ENCODE measurements at places on chromosomes 7 and 10.

- DNase-seq = peak; percentile 63
Observed at GRCh38 chr7:2870471-2870931, 26.4 kb upstream of the GNA12 start.

- peak; percentile 35 for DNase-seq
Observed at GRCh38 chr7:43639858-43640491, 57.1 kb downstream of the STK17A start.

- DNase-seq = no peak
Observed at GRCh38 chr7:128005117-128005516, 26.1 kb downstream of the LRRC4 start.

DNA sequence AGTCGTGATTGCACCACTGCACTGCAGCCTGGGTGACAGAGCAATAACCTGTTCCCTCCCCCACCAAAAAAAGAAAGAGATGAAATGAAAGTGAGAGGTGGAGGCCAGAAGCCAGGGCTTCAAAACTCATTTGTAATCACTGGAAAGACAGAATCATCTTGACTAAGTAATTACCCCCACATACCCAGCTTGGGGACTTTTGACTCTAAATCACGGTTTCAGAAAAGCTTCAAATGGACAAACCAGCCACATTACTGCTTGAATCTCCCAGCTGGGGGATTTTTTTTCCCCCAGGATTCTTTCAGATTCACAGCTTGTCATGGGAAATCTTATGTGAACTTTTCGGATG is 361.0 kb downstream of the FRMD4A start:
- DNase-seq = no peak

GRCh38 chr7:55526770-55527169 is 45.5 kb downstream of the VOPP1 start:
- DNase-seq = no peak

- DNase-seq = no peak
Observed at GRCh38 chr10:26574783-26575182, 122.7 kb upstream of the PDSS1 start.

DNA sequence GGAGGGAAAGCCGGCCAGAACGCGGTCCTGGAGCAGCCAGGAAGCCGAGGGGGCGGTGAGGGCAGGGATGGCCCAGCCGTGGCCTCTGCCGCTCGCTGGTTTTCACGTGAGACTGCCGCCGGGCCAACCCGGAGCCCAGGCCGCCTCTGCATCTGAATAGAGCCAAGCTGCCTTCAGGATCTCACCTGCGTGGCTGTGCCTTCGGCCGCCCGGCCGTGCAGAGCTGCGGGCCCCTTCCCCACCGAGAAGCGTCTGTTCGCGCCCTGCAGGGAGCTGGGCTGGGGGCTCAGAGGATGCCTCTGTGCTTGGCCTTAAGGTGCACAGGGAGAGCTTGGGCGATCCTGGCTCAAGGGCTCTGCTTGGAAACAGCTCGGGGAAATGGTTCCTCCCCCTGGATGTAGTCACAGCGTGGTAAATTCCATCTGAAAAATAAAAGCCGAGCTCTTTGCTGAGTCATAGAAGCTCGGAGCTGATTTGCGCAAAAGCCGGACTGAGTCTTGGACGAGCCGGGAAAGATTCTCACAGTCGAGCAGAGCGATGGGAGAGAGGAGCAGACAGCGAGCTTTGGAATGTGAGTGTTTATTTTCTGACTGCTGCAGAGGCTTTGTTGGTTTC is at the start of gene JAKMIP3:
JAKMIP3 (plus strand) TSS at position 456 of the 615 bp plus-strand sequence. CDS start 38,863 bp downstream, outside the sequence.
- peak; percentile 71 for DNase-seq

DNA sequence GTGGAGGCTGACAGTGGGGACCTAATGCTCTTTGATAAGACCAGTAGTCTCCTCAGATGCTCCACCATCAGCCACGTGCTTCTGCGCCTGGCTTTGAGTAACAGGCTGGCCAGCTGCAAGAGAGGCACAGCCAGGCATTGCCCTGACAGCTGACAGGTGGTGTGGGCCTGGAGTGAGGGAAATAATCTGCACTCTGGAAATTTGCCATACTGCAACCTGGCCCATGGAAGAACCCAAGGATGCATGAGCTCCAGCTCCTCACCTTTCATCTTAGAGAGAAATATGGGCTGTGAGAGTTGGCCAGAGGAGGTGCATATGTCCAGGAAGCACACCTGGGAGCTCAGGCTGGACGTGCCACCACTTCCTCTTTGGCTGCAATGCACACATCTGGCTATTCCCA is 118.9 kb downstream of the PLXDC2 start:
- no peak for DNase-seq

DNA sequence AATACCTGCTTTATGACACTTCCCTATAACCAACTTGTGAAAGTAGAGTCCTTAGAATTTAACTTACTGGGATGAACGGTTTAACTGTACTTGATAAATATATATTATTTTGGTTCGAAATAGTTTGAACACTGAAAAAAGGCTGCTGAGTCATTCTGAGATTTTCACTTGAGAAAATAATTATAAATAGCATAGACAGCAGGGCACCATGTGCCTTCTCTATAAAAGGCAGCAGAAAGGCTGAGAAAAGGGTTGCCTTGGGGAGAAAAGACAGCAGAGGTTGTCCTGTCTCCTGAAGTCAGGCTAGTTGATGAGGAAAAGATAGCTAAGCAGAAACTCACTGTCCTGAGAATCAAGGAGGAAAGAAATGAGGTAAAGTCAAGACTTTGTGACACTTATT is 92.4 kb downstream of the CTTNBP2 start:
- no peak for DNase-seq

DNA sequence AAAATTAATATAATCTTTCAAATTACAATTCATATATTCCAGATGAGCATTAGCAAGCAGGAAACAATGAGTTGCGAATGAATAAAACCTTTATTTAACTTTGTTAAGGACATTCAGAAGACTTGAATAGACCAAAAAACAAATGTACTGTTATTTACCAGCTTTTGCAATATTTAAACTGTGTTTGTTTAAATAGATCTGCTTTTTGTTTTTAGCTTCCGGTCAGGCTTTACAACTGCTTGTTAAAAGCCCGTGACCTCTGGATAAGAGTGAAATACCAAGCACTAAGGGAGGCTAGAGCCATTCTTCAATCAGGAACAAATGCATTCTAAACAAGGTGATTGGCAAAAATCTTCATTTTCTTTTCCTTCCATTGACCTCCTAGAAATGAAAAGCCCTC is 184.9 kb upstream of the GNAI1 start:
- no peak for DNase-seq

DNA sequence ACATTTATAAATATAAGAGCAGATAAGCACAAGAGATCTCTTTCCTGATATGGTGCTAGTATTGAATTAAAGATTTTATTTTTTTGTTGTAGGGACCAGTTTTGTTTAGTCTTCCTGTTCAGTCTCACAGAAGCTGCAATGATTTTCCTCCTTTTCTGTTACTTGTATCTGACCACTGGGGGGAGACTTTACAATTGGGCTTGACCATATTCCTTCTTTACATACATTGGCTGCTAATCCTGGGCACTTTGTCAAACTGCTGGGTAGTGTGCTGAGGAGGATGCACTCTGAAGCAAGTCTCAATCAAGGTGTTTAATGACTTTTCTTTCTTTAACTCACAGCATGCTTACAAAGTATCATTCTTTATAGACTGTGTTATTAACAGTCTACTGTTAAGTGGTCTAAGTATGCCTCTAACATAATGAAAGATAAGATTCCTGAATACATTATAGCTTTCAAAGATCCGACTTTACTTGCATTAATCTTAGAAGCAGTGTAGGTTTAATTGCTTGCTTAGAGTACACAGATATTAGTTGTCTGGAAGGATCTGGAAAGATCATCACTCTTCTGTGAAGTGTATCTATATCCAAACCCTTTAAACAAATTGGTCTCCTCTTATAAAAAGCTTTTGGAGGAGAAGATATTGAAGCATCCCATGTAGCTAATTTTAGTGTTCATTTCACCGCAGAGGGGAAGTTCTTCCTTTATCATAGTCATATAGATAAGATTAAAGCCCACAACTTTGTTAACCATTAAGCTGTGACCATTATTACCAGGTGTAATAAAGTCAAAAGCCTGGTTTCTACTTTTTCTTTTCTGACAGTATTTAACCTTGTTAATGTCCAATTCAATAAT is 3.1 kb downstream of the PALS2 start:
- DNase-seq = peak; percentile 65

DNA sequence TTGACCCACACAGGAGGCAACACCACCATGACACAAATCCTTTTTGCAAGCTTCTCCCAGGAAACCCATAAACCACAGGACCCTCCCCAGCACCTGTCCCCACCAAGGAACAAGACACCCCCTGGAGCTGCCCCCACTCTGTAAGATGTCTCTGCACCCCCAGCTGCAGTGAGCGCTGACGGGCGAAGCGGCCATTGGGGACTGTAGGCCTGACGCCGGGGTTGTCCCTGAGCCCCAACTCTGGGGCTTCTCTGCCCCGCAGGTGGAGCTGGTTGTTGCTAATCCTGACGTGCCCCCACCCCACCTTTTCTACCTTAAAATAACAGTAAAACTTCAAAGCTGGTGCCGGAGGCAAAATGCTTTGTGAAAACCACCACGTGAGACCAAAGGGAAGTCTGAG is 94.7 kb upstream of the PPP2R2D start:
- no peak for DNase-seq

GRCh38 chr7:143885951-143886350 is 16.0 kb downstream of the TCAF1 start:
- DNase-seq = no peak

- DNase-seq = no peak
Observed at GRCh38 chr10:121179006-121179405, 327.8 kb downstream of the WDR11 start.

- no peak for DNase-seq
Observed at GRCh38 chr10:48652344-48652743, 32.3 kb upstream of the WDFY4 start.

- DNase-seq = no peak
Observed at GRCh38 chr7:35969066-35969465, 168.2 kb downstream of the SEPTIN7 start.

DNA sequence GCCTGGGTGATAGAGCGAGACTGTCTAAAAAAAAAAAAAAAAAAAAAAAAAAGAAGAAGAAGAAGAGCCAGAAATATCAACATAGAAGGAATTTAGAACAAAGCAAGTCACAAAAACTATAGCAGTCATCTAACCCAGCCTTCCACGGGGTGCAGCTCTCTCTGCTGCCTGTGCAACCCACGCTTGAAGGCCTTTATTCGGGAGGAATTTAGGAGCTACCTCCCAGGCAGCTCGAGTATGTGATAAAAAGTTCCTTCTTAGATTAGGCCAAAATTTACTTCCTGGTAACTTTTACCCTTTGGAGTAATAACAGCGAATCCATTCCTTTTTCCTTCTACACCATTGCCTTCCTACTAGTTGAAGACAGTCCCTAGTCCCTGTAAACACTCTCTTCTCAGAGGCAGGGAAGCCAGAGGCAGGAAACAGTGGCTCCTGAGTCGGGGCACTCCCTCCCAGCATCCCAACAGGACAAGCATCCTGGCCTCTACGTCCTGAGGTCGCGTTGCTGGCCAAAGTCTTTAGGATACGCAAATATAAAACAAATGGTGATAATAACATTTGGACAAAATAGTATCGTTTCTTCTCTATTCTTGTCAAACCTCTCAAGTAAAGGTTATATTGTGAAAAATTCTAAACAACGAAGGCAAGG is 109.3 kb upstream of the KMT2C start:
- no peak for DNase-seq

- DNase-seq = no peak
Observed at GRCh38 chr7:110718503-110719205, 372.3 kb upstream of the LRRN3 start.

DNA sequence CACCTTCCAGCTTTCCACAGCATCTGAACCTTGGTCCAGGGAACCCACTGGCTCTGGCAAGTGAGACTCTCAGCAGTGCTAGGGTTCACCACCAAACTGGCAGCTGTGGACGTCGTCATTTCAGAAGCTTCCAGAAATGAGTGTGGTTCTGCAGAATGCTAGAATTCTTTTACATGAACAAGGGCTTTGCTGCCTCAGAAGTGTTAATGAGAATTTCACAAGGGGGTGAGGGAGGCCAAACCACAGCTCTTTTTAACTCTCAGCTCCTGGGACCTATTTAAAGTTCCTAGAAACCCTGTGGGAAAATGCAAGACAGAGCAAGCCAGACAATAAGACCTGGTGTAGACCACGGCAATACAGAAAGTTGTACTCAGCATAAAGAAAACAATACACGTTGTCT is 129.3 kb upstream of the BET1 start:
- DNase-seq = no peak

Data from muscle of arm (tissue), 14 donors.